ENCODE measurements at places on chromosomes 1 and 21. TPM values are rescaled to one million over a fixed set of nuclear protein-coding genes. Genes with fewer than 3 reads are reported as not detected.

- no peak for DNase-seq
Measured at GRCh38 chr1:211099393-211099792, 34.6 kb downstream of the KCNH1 start.

DNA sequence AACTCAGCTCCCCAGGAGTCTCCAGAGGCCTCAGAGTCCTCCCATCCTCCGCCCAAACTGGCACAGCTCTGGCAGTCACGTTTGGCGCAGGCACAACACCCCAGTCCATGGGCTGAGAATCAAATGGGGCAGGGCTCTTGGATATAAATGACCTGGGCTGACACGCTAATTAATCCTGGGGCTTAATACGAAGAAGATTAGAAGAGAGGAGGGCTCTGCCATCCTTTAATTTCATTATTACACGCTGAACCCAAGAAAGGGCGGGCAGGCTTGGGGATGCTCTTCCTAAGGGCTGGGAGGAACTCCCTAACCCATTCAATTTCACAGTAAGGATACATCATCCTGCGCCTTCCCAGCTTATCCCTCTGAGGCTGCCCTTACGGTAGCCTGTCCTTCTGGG lies 2.4 kb downstream of the GRIK3 start:
- DNase-seq = no peak

The KRTAP11-1 gene
- not detected for total RNA-seq

DNA sequence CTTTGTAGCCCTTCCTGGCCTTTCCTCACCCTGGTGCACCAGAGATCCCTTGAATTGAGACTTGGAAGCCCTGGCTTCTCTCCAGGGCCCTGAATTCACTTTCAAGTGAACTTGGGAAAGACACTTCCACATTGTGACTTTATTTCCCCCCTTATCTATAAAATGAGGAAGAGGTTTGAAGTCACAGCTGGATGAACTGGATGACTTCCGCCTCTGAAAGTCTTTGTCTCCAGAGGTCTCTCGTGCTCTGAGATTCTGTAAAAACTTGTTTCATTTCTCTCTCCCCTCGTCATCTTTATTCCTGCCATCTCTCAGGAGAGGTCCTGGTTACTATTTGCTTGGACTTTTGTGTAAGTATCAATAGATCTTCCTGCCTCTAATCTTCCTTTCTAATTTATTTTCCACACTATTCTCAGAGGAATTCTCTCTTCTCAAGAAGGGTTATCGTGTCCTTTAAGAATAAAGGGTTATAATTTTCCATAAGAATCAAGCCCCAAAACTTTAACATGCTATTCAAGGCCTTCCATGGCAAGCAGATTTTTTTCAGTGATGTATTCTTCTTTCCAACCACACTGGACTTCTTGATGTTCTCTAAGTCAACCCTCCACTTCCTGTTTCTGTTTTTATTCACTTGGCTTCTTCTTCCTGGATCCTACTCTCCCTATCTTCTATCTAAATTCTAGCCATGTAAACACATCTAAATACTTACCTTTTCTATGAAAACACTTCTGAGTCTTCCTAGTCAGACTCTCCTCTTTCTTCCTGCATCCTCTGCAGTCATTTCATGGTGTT lies 6.5 kb upstream of the RPTN start:
- DNase-seq = no peak

- no peak for DNase-seq
Measured at GRCh38 chr1:109275706-109276345, 7.1 kb downstream of the PSRC1 start.

DNA sequence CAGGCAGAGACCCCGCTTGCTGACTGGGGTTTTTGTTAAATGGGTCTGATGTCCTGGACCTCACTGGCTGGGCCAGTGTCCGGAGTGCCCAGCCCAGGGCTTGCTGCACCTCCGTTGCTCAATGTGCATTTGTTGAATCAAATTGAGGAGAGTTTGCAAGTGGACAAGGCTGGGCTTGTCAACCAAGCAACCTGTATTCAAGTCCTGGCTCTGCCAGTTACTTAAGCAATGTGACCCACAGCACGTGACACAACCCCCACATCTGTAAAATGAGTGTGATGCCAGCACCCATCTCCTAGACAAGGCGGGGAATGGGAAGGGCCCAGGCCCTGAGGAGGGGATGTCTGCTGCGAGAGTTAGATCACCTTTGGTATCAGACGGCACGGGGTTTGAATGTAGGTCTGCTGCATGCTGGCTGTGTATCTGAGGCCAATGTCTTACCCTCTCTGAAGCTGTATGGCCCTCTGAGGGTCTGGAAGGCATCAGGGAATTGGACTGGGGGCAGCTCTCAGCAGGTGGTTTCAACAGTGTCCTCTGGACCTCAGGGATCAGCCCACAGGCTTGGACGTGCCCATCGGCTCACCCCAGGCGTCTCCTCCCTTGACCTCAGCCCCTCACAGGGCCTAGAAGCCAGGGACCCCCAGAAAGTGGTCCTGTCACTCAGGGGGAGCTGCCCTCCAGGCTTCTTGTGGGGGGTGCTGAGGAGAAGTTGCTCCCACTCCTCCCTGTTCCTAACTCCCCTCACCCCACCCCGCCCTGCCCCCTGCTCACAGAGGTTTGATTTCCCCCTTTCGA lies 51.0 kb upstream of the RUNX3 start:
- no peak for DNase-seq
